Left renal cortex interstitium (tissue), 4 donors: ENCODE measurements at places on chromosomes 7 and 10.

DNA sequence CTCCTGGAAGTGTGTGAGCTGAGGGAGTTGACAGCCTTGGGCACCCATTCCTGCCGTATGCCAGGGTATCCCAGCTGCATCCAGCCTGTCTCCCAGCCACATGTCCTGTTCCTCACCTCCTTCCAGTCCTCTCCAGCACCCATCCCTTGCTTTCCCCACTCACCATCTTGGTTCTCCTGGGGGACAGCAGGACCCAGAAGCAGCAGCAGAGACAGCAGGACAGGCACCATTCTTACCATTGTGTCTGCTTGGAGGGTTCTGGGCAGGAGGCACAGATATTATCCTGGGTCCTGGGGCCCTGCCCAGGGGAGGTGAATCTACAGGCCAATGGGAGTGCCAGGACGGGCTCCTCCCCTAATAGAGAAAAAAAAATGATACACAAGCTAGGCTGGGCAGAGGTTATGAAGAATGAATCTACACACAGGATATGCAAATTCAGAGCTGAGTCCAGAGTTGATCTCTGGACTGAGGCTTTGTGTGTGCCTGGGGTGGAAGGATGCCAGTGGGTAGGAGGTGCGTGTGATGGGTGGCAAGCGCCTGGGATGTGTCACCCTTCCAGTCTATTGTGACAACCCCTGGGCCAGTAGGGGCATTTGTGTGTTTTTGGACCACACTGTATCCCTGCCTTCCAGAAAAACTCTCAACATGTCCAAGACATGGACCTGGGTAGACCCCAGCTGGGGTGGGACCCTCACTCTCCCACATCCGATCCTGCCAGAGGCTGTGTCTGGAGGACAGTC lies at the start of gene AZGP1:
AZGP1 (minus strand) TSS at position 250 of the 740 bp plus-strand sequence; CDS start at position 239, 11 bp downstream.
- DNase-seq = no peak

- DNase-seq = no peak
Measured at GRCh38 chr7:21142081-21142480, 285.8 kb upstream of the SP4 start.

GRCh38 chr10:84415539-84416244 lies 87.3 kb downstream of the CCSER2 start:
- DNase-seq = no peak

DNA sequence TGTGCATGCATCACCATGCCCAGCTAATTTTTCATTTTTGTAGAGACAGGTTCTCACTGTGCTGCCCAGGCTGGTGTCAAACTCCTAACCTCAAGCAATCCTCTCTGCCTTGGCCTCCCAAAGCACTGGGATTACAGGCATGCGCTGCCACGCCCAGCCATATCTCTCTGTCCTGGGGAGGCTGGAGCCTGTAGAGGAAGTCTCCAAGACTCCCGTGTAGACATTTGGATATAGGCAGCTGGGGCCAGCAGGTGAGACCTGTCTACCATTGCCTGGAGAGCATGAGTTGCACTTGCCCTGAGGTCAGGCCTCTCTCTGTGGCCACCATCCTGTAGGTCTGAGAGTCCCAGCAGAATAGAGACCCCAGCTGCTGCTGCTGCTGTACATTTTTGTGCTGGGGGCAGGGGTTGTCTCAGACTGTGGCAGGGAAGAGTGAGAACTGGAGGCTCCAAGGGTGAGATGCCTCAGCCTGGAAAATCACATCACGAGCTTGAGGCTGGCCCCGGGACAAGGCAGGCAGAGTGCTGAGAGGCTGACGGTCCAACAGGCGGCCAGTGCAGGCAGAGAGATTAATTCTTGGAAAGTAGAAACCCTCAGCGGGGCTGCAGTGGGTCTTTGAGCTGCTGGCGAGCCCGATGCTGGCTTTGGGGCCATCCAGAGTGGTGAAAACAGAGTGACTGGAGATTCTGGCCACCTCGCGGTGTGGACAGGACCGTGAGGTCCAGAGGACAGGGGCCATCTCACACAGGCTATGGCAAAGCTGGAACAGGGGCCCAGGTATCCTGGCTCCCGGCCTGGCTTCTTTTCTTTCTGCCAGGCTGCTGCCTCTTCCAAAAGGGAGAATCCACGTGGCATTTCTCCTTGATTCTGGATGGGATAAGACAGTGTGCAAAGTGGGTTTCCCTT lies 60.9 kb downstream of the TMEM270 start:
- DNase-seq = no peak

GRCh38 chr7:32108651-32109050 lies 38.4 kb upstream of the PDE1C start:
- no peak for DNase-seq

- no peak for DNase-seq
Measured at GRCh38 chr7:20785157-20786048, 1.3 kb downstream of the SP8 start.

GRCh38 chr10:96337106-96337505 lies 21.7 kb downstream of the OPALIN start:
- no peak for DNase-seq

DNA sequence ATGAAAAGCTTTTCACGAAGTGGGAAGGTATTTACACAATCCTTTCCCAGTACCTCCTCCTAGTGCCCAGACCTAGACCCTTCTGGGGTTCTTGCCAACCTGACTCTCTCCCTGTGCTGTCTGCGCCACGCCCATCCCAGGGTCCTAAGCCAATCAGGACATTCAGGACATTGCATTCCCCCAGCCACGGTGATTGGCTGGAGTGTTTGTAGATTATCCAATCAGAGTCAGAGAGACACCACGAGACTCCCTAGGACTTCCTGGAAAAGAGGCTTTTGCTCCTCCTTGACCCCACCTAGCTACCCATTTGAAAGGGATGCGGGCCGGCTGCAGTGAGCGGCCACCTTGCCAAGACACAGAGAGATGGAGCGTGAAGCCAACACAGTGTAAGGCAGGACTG lies 3.5 kb upstream of the GDF2 start:
- no peak for DNase-seq

GRCh38 chr10:63466144-63466935 lies 563 bp upstream of the JMJD1C start:
- DNase-seq = peak; percentile 58

- DNase-seq = no peak
Measured at GRCh38 chr10:8402576-8402975, 348.1 kb downstream of the GATA3 start.

DNA sequence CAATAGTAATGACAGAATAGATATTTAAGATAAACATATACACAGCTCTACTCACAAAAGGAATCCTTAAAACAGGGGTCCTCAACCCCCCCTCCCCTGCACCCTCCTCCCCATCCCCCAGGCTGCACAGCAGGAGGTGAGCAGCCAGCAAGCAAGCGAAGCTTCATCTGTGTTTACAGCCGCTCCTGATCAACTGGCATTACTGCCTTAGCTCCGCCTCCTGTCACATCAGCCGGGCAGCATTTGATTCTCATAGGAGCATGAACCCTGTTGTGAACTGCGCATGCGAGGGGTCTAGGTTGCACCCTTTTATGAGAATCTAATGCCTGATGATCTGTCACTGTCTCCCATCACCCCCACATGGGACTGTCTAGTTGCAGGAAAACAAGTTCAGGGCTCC lies 65.5 kb downstream of the SMURF1 start:
- DNase-seq = no peak

- no peak for DNase-seq
Measured at GRCh38 chr10:113552701-113553100, at the start of gene HABP2. Gene HABP2, plus strand, starts transcription at chr10:113553053. Its CDS starts 69 bp downstream, at chr10:113553122.
